Kidney (tissue), 22 donors: ENCODE measurements at places on chromosomes 7 and 10. TPM values are rescaled to one million over a fixed set of nuclear protein-coding genes. Genes with fewer than 3 reads are reported as not detected.

GRCh38 chr10:45151467-45152214 lies 150.9 kb downstream of the ZNF22 start:
- DNase-seq, result no peak

GRCh38 chr7:20141666-20142065 lies 75.5 kb downstream of the MACC1 start:
- peak; percentile 42 for DNase-seq

DNA sequence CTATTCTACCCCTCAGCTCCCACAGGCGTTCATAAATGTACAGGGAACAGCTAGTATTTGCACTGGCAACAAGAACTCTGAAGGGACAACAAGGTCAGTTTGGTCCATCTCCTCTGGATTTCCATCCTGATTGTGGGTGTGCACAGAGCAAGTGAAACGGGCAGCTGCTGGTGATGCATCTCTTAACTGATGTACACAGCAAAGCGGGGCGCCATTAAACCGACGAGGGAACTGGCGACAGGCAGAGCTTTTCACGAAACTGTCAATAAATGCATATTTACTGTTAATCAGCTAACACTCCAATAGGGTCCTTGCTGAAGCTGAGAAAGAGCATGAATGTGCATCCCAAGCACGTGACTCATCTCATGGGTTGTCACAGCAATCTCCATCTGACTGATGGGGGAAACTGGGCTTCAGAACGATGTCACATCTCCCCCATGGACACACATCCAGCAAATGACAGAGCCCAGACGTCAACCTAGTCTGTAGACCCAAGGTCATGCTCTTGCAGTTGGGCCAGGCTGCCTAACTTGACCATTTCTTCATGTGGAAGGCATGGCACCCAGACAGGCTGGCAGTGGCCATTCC lies 54.2 kb downstream of the FAM53B start:
- DNase-seq, result no peak

DNA sequence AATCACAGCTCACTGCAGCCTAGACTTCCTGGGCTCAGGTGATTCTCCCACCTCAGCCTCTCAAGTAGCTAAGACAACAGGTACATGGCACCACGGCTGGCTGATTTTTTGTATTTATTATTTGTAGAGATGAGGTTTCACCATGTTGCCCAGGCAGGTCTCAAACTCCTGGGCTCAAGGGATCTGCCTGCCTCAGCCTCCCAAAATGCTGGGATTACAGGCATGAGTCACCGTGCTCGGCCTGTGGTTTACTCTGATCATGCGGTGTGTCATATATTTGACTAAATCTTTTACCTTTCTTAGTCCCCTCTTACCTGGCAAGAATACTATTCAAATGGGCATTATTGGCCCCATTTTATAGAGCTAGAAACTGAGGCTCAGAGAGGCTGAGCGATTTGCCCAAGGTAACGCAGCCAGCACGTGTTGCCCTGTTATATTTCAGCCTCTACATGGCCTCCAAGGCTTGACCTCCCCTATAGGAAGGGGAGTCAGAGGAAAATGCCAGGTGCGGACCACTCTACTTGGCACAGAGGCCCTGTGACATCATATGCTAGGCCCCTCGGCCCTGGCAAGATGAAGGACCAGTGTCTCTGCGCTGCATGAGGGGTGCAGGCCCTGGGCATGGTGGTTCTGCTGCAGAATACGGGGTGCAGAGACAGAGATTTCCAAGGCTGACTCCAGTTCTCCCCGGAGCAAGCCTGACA lies 8.2 kb downstream of the ZCCHC24 start:
- no peak for DNase-seq

NANOS1 gene
- 1.1 TPM for total RNA-seq

SLC39A12 gene
- 0.16 TPM for total RNA-seq

DNA sequence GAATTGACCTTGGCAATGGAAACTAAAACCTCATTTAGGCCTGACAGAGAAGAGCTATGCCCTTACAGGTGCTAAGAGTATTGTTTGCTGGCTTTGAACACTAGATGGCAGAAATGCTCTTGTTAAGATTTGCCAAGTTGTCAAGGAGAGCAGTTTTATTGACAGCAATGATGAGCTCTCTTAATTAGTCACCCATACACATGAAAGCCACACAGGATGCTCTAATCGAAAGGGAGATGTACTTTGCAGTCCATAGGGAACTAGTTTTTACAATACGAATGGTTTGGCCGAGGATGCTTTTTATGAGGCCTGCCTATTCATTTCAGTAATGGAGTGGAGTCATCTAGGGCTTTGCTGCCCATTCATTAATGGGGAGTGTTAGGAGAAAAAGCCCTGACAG lies 45.4 kb upstream of the MBL2 start:
- no peak for DNase-seq

- DNase-seq, result no peak
These were observed 270.1 kb upstream of the AKR1E2 start for GRCh38 chr10:4555920-4556319.

GRCh38 chr7:128402356-128402755 lies 7.4 kb downstream of the IMPDH1 start:
- DNase-seq, result no peak

CCDC201 gene
- not detected for total RNA-seq

PARP12 gene
- total RNA-seq, result 40.2 TPM

GRCh38 chr7:109003742-109004141 lies 434.1 kb downstream of the DNAJB9 start:
- DNase-seq, result no peak

GRCh38 chr7:617614-618538 lies 98.2 kb upstream of the PDGFA start:
- peak; percentile 53 for DNase-seq

- DNase-seq, result peak; percentile 80
These were observed 65.1 kb downstream of the CLEC2L start for GRCh38 chr7:139588632-139589031.

HECTD2 gene
- total RNA-seq, result 12.2 TPM

GRCh38 chr10:28807760-28808613 lies 130.7 kb downstream of the BAMBI start:
- DNase-seq, result no peak

DNA sequence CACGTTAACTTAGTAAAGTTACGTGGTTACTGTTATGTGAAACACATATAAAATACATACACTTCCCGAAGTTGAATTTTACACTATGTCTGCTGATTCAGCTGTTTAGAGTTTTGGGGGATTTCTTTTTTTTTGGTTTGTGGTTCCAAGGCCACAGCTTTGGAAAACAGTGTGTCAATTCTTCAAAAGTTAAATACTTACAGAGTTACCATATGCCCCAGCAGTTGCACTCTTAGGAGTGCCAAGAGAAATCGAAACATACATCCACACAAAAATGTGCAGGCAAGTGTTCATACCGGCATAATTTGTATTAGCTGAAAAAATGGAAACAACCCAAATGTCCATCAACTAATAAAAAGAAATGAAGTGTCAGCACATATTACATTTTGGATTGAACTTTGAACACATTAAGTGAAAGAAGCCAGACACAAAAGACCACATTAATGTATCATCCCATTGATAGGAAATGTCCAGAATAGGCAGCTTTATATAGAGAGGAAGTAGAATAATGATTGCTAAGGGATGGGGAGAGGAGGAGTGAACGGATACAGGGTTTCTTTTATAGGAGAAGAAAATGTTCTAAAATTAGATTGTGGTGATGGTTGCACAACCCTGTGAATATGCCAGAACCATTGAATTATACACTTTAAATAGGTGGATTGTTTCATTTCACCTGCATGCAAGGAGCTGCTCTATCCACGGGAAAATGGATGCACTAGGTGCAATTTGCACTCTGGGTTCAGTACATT lies 17.6 kb downstream of the APBB1IP start:
- no peak for DNase-seq

ADRB1 gene
- total RNA-seq, result 0.72 TPM

GRCh38 chr10:27490807-27491206 lies 13.3 kb upstream of the RAB18 start:
- no peak for DNase-seq

DNA sequence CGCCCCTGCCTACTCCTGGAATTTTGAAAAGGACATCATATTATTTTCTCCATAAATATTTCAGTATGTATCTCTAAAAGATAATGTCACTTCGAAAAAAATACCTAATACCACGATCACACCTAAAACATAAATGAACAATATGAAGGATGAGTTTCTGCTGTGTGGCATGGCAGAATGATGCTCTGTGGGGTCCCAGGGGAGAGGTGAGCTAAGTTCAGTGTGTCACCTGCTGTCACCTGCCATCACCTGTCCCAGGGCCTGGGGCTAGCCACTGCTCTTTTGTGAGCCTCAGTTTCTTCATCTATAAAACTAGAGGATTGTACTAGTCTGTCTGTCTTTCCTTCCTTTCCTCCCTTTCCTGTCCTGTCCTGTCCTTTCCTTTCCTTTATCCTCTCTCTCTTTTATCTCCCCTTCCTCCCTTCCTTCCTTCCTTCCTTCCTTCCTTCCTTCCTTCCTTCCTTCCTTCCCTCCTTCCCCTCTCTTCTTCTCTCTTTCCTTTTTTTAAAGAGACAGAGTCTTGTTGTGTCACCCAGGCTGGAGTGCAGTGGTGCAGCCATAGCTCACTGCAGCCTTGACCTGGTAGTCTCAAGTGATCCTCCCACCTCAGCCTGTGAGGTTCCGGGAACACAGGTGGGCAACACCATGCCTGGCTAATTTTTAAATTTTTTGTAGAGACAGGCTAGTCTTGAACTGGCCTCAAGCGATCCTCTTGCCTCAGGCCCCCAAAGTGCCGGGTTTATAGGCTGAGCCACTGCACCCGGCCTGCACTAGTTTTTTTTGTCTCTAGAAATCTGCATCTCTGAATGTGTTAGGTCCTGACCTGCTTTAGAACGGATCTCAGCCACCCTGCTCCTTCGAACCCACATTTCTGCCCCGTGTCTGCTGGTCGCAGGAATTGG lies 43.1 kb downstream of the CUX1 start:
- DNase-seq, result no peak

GRCh38 chr7:78863281-78863680 lies 590.2 kb downstream of the MAGI2 start:
- peak; percentile 33 for DNase-seq

PGAM2 gene
- total RNA-seq, result 2.1 TPM

ASAH2 gene
- 1.3 TPM for total RNA-seq

- DNase-seq, result no peak
These were observed 196.9 kb downstream of the ARHGAP12 start for GRCh38 chr10:31731711-31732110.

GRCh38 chr7:44195889-44196288 lies 4.9 kb upstream of the YKT6 start:
- DNase-seq, result no peak

DNA sequence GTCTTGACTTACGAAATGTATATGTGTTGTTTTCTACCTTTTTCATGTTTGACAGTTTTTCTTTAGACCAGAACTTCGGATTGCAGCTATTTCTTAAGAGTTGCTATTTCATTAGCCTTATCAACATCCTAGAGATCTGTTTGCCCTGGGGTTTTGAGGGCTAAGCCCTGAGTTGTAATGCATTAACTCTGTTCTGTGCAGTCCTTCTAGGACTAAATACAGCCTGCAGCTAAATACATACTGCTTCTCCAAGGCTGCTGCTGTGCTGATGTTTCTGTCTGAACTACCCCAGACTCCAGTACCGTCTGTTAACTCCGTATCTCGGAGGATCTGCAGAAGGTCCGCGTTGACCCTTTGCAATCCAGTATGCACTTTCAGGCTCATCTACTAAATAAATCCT lies 26.5 kb downstream of the KIAA1217 start:
- DNase-seq, result no peak

GRCh38 chr7:117873310-117874190 lies at the start of gene CTTNBP2:
CTTNBP2 (minus strand) TSS chr7:117873441; CDS start chr7:117873415, 26 bp downstream.
- DNase-seq, result no peak

- no peak for DNase-seq
These were observed 117.4 kb downstream of the IPMK start for GRCh38 chr10:58150290-58150689.

CDC14C gene
- total RNA-seq, result not detected

PNLIPRP3 gene
- total RNA-seq, result not detected

SLC26A3 gene
- 0.25 TPM for total RNA-seq

- DNase-seq, result peak; percentile 67
These were observed 30.0 kb upstream of the KNDC1 start for GRCh38 chr10:133129859-133130495.

DNA sequence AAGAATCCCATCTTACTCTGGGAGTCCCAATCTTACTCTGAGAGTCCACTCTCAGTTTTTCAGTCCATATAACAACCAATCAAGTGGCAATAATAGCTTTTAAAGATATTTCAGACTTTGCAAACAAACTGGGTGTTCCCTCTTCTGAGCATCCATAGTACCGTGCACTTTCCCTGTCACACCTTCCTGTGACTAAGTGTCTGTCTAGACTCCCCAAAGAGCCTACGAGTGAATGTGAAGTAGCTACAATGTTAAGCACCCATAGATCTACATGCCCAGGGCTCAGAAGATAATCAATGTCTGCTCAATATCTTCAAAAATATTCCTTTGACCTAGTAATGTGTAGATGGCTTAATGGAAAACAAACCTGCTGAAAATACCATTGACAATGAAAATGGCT lies 95.6 kb upstream of the ASAH2 start:
- DNase-seq, result no peak

- DNase-seq, result no peak
These were observed 21.7 kb upstream of the PHYH start for GRCh38 chr10:13321576-13321975.
